Natural killer cell (primary cell): ENCODE measurements at places on chromosomes 11 and 22. TPM values are rescaled to one million over a fixed set of nuclear protein-coding genes. Genes with fewer than 3 reads are reported as not detected.

RIMBP3C gene
- 1.0 TPM for total RNA-seq

- peak; percentile 35 for DNase-seq
These were observed 68.1 kb upstream of the BID start for GRCh38 chr22:17842386-17842785.

DNA sequence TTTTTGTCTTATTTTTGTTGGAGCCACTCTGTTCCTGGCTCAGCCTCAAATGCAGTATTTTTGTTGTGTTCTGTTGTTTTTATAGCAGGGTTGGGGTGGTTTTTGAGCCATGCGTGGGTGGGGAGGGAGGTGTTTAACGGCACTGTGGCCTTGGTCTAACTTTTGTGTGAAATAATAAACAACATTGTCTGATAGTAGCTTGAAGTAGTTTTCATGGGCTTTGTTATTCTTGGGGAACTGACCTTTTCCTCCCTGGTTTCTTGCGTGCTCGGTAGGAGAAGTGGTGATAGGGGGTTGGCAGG is 6.0 kb upstream of the MCM5 start:
- DNase-seq = no peak

- DNase-seq = no peak
These were observed 66.5 kb upstream of the ALX4 start for GRCh38 chr11:44376423-44376822.

OR8G1 gene
- total RNA-seq = not detected

DNA sequence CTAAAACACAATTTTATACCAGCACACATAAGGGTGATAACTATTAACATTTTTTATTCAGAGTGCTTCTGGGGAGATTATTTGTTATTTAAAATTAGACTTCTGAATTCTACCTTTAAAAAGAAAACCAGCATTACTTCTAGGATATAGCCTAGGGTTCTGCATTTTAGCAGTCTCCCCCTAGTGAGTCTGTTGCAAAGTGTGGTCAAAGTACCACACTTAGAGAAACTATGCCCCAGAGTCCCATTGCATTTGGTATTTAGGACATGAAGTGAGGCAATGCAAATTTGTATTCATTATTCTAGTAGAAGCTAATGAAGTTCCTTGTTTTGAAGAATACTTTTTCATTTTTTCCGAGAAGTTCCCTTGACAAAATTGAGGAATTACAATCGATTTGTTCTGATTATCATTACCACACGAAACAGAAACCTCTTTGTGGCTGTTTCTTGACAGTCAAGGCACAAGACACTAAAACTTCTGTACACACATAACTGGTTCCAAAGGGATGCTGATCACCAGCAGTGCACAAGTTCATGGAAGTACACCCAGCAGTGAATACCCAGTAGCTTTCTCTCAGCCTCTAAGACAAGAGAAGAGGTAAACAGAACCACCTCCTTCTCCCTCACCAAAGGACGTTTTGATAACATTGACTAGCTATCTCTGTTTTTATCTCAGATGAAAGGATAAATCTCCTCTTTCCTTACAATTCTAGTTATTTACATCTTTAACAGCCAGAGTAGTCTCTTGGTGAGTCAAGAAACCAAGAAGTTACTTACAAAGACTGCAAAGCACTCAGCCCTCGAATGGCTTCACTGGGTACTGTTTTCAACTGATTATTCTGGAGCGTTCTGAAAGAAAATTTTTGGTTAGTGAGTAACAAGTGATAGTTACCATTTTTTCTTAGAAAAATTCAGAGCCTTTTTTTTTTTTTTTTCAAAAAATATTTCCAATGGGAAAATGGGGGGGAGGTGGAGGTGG is 27.6 kb upstream of the CCDC34 start:
- no peak for DNase-seq

DNA sequence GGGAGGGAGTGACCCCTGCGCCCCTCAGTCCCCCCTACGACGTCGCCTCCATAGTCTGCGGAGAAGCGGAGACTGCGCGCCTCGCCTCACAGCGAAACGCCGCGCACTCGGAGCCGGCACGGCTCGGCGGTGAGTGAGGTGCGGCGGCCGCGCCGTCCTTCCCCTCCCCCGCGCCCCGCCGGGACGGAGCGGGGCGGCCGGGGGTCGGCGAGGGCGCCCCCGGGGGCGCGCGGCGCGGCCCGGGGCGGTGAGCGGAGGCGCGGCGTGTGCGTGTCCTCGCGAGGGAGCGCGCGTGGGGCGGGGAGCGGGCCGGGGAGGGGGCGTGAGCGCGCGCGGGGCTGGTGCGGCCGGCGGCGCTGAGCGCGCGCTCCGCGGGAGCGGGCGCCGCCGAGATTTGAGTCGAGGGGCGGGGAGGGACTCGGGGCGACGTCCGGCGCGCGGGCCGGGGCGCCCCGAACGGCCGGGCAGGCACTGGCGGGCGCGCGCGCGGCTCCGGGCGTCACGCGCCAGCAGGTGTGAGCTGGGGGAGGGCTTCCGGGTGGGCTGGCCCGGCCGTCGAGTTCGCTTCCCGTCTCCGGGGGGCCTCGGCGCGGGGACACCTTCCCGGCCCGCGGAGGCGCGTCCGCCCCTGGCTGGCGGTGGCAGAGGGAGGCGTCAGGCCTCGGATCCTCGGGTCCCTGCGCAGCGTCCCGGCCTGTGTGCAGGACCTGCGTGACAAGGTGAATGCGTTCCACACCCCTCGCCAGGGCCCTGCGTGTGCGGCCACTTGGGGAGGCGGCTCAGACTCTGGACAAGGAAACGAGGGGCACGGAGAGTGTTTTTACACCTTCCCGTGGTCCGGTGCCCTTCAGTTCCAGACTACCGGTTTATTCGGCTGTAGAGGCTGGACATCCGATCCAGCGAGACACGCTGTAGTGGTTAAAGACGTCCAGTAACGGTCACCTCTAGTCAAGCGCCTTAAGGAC is 50.4 kb downstream of the FAM83F start:
- DNase-seq = peak; percentile 81

DNA sequence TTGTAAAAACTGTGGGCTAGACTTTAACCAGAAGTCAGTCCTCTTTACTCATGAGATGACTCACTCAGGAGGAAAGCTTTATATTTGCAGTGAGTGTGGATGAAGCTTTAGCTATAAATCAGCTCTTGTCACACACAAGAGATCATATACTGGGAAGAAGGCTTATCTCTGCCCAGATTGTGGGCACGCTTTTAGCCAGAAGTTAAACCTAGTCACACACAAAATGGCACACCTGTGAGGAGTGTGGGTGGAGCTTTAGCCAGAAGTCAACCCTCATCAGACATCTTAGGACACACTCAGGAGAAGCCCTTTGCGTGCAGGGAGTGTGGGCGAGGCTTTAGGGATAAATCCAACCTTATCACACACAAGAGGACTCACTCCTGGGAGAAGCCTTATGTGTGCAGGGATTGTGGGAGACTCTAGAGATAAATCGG is 706.9 kb upstream of the LUZP2 start:
- DNase-seq = no peak

CYB5R2 gene
- total RNA-seq = 1.2 TPM

- DNase-seq = peak; percentile 19
These were observed 15.0 kb upstream of the CXCR5 start for GRCh38 chr11:118868659-118869058.

YAP1 gene
- not detected for total RNA-seq

ENTHD1 gene
- not detected for total RNA-seq

KREMEN1 gene
- total RNA-seq = not detected

DNA sequence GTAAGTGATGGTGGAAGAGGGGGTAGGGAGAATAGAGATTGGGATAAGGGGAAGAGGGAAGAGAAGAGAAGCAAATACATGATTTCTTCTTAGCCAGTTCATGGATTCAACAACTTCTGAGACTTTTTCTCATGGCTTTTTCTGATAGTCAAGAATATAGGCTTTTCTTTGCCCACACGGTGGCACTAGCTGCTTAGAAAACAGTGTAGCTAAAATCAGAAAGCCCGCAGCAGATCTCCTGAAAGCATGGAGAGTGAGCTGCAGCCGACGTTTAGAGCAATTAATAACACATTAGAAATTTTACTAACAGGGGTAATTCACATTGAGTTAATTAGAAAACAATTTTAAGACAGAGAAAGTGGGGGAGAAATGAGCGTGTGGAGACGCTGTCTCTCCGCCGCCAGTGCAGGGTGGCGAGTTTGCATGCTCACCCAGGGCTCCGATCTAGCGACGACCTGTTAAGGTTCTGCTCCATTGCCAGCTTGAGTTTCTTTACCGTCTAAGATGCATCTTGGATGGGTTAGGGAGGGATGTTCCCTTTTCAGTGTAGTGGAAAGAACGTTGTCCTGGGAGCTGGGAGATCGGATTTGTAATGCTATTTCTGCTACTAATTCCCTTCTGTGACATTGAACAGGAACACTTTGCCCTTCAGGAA is 3.3 kb upstream of the RAG1 start:
- peak; percentile 35 for DNase-seq

GRCh38 chr11:93403930-93404329 is 73.4 kb downstream of the DEUP1 start:
- DNase-seq = no peak

SESN3 gene
- total RNA-seq = 10.2 TPM
